ENCODE measurements at places on chromosomes 5 and 9.

DNA sequence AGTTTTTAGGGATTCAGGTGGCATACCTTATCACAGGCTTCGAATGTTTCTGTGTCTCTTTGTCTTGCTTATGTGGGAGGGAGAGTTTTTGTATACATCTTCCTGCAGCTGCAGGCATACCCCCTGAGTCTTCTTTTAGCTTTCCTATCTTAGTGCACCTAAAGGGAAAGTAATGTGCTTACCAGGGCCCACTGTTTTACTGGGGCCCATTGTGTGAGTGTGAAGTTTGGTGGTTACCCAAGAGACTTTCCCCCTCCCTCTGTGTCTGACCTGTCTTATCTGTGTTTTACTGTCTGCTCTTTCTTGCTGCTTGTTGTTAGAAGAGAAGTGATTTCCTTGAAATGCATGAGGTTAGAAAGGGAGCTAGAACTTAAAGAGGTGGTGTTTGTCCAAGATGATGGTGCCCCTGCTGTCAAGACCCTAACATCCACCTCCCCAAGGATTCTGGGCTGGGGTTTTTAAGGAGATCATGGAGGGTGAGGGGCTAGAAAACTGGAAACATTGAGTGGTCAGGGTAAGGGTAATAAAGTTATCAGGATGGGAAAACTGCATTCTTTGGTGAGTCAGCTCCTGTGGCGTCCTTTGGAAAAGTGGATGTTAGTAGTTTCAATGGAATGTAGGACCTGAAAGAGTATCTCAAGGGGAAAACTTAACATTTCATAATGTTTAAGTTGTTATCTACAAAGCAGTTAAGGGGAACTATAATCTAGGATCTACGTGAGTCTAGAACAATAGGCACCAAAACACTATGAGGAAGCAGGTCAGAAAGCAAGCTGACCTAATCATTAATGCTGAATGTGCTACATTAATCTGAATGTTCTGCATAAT lies 583.5 kb upstream of the TUSC1 start:
- peak; percentile 82 for DNase-seq

GRCh38 chr5:134026521-134027287 lies 21.9 kb upstream of the VDAC1 start:
- DNase-seq = peak; percentile 74

GRCh38 chr9:92641092-92641809 lies 28.7 kb downstream of the IPPK start:
- no peak for DNase-seq

DNA sequence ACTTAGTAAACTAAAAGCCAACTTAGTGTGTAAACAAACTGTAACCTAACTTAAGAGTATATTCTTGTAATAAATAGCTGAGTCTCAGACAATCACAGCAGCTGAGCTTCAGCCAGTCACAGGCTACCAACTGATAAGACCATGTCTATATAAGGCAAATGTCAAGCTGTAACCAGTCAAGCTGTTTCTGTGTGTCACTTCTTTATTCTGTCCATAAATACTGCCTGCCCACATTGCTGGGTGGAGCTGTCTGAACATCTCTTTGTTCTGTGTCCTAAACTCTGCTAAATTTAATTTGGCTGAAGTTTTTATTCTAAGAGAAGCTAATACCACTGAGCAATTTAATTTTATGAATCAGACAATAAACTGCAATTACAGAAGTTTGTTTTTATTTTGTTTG lies 412.1 kb upstream of the CDH10 start:
- no peak for DNase-seq

Measured in fibroblast of pulmonary artery (primary cell).